ENCODE measurements at places on chromosomes 1 and 21.

DNA sequence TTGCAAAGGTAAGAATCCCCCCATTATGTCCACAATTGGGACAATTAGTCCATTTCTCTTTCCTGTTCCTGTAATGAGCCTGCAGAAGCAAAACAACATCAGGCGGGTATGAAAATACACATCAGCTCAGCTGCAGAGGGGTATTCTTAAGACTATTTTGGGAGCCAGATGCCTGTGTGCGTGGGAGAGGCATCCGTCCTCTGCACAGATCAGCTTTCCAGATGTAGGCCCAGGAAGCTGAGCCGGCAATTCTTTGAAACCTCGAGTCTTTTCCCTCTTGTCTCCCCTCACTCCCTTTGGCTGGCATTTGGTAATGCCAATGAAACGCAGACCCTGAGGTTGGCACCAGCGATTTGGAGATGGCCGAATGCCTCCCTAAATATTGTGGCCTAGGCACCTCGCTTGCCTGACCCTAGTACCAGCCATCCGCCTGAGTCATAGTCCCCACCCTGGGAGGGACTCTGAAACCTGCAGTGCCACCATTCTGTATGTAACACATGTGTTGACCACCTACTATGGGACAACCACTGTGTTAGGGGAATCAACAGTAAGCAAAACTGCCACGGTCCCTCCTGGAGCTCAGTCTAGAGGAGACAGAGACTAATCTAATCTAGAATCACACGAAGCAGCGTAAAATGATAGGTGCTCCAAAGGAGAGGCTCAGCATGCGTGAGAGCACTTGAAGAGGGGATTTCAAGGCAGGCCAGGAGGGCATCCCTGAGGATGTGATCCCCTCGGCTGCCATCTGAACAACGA, 603.0 kb downstream of the MATN1 start:
- DNase-seq: no peak

DNA sequence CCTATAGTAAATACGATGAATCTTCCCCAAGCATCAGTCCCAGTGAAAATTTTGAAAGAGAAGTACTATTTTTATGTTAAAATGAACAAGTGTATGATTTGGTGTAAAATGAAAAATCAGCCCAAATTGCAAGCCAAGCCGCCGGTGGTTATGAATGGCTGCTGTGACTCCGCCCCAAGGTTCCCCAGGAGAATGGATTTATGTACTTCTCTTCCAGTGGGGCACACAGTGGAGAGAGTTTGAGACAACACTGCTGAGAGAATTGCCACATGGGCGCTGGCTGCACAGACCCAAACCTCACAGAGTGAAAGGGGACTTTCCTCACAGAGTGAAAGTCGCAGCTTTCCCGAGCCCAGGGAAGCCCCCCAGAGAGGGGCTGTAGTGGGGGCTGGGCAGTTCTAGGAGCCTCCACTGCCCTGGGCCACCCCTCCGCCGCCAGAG, 24.0 kb downstream of the CDK18 start:
- no peak for DNase-seq

DNA sequence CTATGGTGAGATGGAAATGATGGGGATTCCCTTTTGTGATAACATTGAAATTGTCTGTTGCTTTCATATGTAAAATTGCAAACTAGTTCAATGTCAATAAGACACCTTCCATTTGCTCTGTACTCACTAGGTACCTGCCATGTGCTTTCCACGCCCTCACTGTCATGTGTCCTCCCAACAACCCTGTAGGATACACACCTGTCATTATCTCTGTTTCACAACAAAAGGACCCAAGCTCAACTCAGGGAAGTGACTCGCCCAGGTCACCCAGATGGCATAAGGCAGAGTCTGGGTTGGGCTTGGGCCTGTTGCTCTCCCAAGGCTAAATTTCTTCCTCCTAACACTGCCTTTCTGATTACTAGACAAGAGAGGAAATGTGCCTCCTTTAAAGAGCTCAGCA, 45.3 kb upstream of the MCOLN3 start:
- DNase-seq: no peak

- peak; percentile 47 for DNase-seq
These were observed 31.4 kb downstream of the VASH2 start for GRCh38 chr1:212981571-212982328.

DNA sequence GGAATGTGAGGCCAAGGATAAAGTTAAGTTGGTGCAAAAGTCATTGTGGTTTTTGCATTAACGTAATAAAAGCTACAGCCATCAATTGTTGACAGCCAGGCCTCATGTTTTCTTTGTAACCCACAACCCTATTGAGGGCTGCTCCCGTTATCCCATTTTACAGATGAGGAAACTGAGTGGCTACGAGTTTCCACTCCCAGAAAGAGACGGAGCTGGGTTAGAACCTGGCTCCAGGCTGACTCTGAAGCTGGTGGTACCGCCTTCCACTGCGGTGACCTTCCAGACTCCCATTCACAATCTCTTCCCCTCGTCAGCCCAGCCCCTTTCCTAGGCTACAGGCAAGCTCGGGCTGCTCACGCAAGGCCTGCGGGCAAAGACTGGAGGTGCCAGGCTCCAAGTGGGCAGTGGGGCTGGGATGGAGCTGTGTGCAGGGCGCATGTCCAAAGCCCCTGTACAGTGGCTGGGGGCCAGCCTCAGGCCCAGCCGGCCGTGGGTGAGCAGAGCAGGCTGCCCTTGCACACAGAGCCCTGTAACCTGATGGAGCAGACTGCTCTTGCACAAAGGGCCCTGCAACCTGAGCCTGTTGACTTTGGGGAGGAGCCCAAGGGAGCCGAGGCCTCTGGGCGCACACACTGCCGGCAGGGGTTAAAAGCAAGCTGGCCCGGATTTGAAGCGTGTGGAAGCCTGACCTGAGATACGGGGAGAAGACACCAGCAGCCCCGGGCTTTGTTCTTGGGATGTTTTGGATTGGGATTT, 97.4 kb upstream of the TMPRSS2 start:
- DNase-seq: peak; percentile 15

- DNase-seq: no peak
These were observed 29.6 kb downstream of the CLIC6 start for GRCh38 chr21:34698270-34699015.

GRCh38 chr1:41286992-41287391, 44.9 kb upstream of the SCMH1 start:
- DNase-seq: no peak

DNA sequence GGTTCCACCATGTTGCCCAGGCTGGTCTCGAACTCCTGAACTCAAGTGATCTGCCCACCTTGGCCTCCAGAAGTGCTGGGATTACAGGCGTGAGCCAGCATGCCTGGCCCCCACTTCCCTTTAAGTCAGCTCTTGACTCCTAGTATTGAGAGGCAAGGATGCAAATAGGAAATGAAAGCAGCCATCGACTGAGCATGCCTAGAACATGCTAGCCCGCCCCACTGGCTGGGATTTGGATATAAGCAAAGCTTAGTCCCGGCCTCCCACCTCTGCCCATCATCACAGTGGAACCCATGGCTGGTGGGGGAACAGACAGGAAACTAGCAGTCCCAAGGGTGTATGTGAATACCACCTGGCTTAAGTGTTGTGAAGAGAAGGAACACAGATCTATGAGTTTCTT, 10.5 kb downstream of the C1orf167 start:
- DNase-seq: no peak

DNA sequence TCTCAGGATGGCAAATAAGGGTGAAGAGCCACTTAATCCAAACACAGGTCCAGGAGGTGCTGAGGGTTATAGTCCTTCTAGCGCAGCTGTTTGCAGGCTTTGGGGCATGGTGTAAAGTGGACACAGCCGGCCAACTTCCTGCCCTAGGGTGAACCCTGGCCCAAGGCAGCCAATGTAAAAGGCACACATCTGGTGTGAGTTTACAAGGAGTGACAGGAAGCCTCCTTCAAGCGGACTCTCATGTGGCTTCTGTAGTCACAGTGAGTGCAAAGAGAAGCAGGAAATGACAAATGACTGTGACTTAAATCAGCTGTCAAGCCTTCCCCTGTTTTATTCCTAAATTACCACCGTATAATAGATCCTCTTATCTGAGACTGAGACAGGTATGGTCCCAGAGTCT, 213.0 kb downstream of the CRB1 start:
- no peak for DNase-seq

GRCh38 chr1:154730259-154730658, 122.3 kb upstream of the ADAR start:
- no peak for DNase-seq
